AG04450 (cell line): ENCODE measurements at places on chromosomes 4 and X.

DNA sequence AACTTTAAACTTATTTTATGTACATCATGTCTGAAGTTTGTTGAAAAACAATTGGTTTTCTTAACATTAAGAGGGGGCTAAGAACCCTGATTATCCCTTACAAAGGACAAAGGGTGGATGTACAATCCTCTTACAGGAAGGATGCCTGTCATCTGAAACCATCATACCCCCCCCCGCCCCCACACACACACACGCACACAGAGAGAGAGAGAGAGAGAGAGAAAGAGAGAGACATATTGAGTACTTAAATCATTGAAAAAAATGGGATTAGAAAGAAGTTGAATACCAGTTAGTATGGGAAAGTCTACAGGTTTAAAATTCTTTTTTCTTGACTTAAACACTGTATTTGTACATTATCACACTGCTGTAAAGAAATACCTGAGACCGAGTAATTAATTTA is 10.9 kb upstream of the PGM2 start:
- DNase-seq: no peak

DNA sequence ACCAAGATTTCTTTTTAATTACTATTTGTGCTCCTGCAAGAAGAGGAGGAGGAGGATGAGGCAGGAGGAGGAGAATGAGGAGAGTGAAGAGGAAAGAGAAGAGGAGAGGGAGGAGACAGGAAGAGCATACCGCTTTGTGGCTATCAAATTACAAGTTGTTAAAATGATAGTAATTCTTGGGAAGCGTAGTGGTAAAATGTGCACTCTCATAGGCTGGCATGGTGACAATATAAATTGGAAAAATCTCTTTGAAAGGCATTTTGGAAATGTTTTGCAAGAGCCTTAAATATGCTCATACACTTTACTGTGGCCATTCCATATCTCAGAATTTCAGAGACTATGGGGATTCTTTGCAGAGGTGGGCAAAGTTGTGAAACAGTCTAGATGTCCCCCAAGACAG is 53.2 kb downstream of the MXRA5 start:
- no peak for DNase-seq

DNA sequence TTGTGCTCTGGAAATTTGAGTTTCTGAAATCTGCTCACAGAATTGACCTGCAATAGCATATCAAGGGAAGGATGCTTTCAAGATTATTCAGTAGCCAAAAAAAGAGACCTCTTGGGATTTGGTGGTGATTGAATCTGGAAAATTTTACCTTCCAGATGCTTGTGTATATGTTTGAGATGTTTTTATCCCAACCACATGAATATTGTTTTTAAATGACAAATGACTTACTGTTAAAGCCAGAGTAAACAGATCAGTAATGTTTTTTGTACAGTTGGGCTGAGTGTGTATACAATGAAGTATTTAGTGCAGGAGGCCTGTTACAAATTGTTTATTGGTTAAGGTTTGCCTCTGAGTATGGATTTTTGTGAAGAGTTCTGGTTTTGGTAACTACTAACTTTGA is 126.5 kb downstream of the CBR4 start:
- peak; percentile 62 for DNase-seq

GRCh38 chrX:14409341-14409740 is 120.0 kb upstream of the GLRA2 start:
- DNase-seq: no peak

GRCh38 chr4:3510481-3510880 is 21.7 kb downstream of the LRPAP1 start:
- no peak for DNase-seq

DNA sequence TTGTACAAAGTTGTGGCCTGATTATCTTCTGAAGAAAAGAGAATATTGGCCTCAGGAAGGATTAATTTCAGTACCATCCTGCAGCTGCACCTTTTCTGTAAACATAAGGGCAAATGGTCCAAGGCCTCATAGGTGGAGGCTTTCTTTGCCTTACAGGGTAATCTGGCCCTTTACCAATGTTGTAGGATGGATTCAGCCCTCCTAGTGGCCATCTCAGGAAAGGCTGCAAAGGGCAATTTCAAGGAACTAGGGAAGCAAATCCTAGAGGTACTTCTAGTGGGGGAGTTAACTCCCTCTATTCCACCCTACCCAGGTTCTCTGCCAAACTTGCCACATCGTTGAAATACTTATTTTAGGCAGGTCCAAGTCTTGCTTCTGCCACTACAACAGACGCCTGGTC is 57.6 kb downstream of the UGT2B11 start:
- no peak for DNase-seq

DNA sequence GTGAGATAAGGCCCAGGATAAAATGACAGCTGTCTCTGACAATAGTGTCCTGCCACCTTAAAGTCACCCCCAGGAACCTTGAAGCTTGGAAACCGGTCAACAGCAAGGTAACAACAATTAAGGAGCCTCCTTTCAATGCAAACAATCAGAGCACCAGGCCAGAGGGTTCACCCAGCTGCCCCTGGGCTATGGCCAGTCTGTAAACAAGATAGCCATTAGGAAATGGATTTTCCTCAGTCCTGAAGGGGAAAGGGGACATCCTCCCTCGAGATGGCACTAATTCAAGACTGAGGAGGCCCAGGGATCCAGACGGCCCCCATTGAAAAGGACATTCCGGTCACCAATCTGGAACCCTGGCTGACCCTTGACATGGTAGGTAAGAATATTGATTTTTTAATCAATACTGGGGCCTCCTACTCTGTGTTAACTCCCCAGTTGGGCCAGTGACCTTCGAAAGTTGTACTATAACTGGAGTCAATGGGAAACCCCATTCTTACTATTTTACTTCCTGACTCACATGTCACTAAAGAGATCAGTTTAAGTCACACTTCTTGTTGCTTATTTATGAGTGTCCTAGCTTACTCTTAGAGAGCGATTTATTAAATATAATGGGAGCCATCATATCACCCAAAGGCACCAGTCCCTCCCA is 61.7 kb upstream of the CT45A1 start:
- DNase-seq: no peak
